AG09309 (cell line): ENCODE measurements at places on chromosomes 7 and 10.

- no peak for DNase-seq
These were observed 161.8 kb upstream of the KIAA1217 start for GRCh38 chr10:24047176-24047575.

- DNase-seq = no peak
These were observed 150.6 kb downstream of the SDK1 start for GRCh38 chr7:3451701-3452100.

- peak; percentile 46 for DNase-seq
These were observed 21.7 kb downstream of the RAB18 start for GRCh38 chr10:27525819-27526218.

- no peak for DNase-seq
These were observed 95.3 kb downstream of the KAT6B start for GRCh38 chr10:74921744-74922143.

GRCh38 chr10:73576178-73576889 is 14.8 kb downstream of the USP54 start:
- DNase-seq = peak; percentile 79

GRCh38 chr10:94274142-94274787 is 88.5 kb downstream of the NOC3L start:
- no peak for DNase-seq

GRCh38 chr10:116974456-116975005 is 30.5 kb downstream of the SHTN1 start:
- DNase-seq = peak; percentile 20

DNA sequence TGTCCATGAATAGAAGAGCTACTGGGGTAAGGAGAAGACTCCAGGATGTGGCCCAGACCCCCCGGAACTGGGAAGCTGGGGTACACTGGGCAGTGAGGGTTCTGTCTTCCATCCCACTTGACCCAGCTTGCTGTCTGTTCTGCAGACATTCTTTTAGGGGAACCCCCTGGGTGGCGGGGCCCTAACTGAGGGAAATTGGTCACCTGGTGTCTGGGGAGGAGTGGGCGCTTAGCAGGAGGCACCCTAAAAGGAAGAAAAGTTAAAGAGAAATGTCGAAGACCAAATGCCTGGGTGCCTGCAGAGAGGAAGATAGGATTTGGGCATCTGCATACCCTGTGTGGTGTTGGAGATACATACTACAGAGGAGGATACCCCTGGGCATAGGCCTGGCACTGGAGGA is 1.0 kb downstream of the AP1S1 start:
- DNase-seq = no peak

GRCh38 chr10:58275261-58275660 is 6.3 kb downstream of the CISD1 start:
- DNase-seq = no peak

GRCh38 chr10:84205049-84205852 is 10.9 kb downstream of the CDHR1 start:
- no peak for DNase-seq

DNA sequence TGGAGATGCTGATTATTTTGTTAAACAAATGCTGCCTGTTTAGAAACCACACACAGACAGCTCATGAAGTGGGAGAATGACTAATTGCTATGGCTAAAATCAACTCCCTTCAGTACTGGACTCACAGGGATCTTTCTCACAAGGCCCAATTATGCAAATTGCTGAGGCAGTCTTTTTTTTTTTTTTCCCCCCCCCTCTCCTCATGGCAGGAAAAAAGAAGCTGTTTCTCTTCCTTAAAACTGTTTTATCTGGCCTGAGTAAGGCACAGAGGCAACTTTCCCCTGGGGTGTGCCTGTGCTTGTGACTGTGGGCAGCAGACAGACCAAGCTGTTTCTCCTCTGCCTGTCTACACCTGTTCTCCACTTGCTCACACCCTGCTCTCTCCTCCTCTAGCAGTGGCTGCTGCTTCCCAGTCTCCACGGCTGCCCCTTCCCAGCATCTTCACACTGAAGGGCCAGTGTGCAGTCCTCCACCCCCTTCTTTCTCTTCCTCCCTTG is 65.4 kb upstream of the STEAP1B start:
- peak; percentile 57 for DNase-seq

DNA sequence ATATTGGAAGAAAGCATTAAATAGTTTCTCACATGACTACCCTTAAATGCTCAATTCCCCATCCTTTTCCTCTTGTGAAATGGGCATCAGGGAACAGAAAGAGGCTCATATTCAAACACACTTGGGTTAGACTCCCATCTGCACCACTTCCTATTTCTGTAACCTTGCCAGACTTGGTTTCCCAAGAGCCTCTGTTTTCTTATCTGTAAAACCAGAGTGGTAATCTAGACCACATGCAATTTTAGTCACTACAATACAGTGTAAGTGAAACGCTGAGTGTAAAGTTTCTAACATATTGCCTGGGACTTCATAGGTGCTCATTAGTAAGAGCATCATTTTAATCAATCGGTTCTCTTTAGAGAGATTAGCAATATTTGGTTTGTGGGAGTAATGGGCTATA is 136.3 kb downstream of the SORCS1 start:
- DNase-seq = no peak

DNA sequence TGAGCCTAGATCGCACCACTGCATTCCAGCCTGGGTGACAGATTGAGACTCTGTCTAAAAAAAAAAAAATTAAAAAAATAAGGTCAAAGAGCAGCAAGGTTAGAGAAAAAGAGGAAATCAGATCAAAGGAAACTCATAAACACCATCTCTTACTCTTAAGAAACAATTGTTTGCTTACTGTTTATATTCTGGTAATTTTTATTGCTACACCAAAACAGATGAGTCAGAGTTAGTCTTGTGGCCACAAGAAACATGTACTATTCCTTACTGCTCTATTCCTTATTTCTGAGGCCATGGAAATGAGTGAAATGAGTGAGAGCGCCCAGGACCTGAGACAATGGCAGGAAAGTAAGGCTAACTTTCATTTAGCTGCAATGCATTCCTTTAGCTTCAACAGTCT is 387.3 kb downstream of the HPSE2 start:
- DNase-seq = no peak

- DNase-seq = peak; percentile 13
These were observed 78.3 kb downstream of the SLC25A40 start for GRCh38 chr7:87797798-87798403.

DNA sequence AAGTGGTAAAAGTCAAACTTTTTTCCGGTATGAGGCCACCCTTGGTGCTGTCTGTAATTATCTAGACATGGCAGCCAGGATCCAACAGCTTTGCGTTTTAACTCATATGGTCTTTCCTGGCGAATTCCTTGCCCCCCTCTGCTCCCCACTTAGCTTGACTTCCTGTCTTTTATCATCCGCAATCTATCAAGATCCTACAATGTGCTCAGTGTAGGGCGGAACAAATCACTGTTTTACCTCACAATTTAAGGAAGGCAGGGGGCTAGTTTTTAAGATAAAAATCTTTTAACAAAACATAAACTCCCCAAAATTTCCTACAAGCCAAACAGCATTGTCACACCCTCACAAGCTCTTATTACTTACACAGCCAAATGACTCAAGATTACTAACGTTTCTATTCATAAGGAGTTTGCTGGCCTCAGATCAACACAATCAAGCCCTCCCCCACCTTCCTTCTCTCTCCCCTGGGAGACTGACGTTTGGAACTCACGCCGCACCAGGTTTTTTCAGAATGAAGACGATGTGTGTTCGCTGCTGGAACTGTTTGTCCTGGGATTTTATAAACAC is 1.3 kb upstream of the CDK14 start:
- peak; percentile 35 for DNase-seq

GRCh38 chr10:96764425-96765060 is 44.2 kb upstream of the PIK3AP1 start:
- DNase-seq = no peak

DNA sequence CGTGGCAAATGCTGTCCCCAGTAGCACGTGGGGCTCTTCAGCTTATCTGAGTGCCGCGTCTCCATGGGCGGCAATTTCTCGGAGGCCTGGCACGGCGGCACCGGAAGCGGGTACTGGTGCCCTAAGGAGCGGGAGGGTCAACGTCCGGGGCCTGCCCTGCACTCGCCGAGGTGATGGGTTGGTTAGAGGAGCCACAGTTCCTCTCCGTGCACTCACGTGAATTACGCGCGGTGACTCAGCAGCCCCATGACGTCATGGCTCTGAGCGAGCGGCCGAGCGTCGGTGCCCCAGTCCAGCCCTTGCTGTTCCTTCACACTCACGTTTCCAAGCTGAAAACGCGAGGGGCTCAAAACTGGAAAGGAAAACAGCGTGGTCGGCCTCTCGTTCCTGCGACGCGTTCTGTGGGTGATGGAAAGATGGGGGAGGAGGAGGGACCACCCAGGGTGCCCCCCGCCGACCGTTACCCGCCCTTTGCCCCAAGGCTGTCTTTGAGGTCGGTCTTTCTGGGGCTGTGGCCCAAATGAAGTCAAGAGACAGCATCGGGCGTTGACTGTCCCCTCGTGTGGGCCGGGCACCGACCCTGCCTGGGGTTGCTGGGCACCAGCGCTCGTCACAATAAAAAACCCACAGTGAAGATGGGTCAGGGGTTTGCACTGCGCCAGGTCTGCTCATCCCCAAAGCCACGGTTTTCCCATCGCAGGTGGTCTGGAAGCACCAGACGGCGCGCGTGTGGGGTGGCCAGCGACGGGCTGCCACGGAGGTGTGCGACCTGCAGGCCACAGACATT is 70.4 kb upstream of the CFAP46 start:
- DNase-seq = no peak

DNA sequence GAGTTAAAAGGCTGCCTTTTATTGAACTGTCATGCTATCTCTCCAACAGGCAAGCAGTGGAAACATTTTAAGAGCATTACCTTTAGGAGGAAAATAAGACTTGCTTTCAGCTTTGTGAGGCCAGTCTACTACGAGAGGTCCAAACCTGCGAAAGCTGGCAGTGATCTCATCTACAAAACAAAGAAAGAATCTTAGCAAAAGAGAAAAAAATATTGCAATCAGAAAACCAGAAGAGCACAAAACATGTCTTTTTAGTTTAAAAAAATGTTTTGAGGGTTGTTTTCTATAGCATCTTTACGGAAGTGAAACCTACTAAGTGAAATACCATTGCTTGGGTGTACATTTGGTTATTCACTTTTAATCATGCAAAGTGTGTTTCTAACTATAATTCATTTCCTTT is 147.9 kb downstream of the CPEB3 start:
- no peak for DNase-seq

DNA sequence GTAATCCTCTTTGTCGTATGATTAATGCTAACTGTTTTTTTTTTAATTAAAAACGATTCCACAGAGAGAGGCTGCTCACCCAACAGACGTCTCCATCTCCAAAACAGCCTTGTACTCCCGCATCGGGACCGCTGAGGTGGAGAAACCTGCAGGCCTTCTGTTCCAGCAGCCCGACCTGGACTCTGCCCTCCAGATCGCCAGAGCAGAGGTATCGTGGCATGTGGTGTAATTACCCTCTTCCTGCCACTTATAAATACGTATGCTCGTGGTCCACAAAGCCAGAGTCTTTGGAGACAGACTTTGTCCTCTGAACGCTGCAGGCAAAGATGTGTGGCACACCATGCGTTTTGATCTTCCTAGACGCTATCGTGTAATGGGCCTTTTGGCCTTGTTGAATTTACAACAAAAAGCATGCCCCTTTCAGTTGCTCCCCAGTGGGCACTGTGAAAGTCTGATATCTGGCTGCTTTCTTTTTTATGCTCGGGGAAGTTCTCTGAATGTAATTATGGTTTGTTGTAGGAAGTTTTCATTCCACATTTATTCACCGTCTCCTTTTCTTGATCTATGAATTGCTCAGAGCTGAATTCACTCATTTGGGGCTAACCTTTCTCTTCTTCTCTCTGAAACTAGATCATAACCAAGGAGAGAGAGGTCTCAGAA is 33.6 kb upstream of the BTBD16 start:
- DNase-seq = no peak

GRCh38 chr10:127561647-127562046 is 12.5 kb downstream of the NPS start:
- no peak for DNase-seq

DNA sequence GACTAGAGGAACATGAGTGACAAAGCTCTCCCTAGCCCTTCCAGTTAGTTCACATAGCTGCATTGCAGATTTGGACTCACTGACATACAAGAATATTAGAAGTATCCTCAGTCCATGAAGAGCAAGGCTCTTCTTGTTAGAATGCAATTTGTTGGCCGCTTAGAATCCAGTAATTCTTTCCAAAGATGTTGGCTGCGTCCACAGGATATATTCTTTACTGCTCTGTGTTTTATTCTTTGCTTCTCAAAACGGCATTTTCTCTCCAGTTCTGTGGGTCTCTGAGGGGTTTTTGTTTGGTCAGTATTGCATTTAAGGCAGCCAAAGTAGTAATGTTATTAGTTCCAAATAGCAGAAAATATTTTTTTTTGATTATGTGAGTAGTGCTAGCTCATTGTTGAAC is 588.6 kb downstream of the DNAJB9 start:
- no peak for DNase-seq

GRCh38 chr7:92732316-92733036 is 103.9 kb downstream of the CDK6 start:
- DNase-seq = no peak

- no peak for DNase-seq
These were observed 9.0 kb downstream of the SKIDA1 start for GRCh38 chr10:21516242-21517131.

GRCh38 chr7:142508251-142508650 is 241.0 kb upstream of the PRSS1 start:
- DNase-seq = no peak
